Stimulated activated CD8-positive, alpha-beta memory T cell treated with anti-CD3 and anti-CD28 coated beads, Interleukin-4, amount 100 ng/mL, for 1 hour (primary cell): ENCODE measurements at places on chromosomes 5 and 9.

DNA sequence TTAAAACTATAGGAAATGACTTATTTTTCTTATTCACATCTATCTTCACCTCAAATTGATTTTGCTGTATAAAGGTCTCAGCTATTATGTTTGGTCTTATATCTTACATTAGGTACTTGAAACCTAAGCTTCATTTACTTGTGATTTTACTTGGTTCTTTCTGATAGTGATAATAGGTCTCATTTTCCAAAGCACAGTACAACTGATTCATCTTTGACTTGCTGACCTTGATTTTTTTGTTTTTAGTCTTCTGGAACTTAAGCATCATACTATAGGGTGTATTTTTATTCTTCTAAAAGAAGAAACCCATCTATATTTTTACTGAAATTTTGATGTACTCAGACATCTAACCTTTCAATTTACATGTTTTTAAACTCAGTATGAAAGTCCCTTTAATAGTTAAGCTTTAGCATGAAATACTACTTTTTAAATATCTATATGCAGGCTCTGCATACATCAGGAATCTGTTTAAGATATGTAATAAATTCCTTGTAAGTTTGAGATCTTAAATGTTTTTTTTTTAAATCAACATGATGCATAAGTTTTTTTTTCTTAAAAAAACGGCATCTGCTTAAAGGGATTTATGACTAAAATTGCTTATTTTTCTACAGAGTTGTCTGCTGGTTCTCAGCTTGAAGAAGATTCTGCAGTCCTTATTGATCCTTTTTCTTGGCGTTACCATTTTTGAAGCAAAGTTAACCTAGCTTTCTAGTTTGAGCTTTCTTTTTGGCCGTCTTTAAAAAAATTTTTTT is 13.3 kb downstream of the MATR3 start:
- DNase-seq: no peak

- DNase-seq: no peak
Observed at GRCh38 chr5:80182809-80183580, 72.9 kb downstream of the SERINC5 start.

DNA sequence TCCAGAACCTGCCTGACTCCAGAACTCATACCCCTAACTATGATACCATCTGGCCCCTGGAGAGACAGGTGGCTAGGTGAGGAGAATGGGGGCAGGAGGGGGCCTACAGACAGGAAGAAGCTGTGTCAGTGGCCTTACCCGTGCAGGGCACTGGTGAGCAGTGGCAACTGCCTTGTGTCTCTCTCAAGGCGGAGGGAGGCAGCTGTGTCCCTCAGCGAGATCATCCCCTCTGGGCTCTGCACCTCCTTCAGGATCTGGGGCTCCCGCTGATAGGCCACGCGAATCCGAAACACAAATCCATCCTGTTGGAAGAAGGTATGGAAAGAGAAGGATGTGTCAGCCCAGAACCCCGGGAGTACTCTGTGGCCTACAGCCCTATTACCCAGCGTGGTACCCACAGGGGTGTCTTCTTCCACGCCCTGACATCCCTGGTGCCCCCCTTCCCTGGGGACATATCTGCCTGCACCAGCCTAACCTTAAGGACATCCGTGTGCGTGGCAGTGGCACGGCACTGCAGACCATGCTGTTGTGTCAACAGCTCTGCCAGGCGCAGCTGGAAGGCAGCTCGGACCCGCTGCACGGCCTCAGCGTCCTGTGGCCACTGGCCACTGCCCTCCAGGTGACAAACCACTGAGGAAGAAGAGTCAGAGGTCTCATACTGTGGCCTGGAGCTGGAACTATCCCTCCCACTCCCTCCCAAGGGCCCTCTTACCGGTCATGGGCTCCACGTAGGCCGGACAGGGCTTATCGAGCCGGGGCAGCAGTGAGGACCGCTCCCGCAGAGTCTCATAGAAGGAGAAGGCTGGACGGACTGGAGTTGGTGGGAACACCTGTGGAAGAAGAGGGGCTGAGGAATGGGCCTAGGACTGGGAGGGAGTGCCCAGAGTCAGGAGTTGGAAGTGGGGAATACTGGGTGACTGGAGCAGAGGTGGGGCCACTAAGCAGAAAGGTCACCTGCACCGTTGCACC is 7.8 kb downstream of the NOL6 start:
- DNase-seq: no peak

DNA sequence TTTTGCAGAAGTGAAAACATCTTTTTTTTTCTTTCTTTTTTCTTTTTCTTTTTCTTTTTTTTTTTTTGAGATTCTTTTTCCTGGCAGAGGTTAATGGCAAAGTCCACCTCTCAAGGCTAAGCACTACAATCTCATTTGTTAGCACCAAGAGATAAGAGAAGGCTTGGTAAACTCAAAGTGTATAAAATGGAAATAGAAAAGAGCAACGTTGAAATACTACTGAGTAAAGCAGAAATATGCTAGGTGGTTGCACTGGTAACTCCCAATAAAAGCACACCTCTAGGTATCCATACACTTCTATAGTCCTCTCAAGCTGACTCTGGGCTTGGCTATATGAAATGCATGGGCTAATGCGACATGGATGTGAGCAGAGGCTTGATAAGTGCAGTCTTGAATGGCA is 188.9 kb downstream of the RAB3C start:
- DNase-seq: no peak

- DNase-seq: no peak
Observed at GRCh38 chr5:83364312-83365299, 106.9 kb upstream of the VCAN start.

- DNase-seq: no peak
Observed at GRCh38 chr5:113425909-113426308, 8.9 kb downstream of the TSSK1B start.

DNA sequence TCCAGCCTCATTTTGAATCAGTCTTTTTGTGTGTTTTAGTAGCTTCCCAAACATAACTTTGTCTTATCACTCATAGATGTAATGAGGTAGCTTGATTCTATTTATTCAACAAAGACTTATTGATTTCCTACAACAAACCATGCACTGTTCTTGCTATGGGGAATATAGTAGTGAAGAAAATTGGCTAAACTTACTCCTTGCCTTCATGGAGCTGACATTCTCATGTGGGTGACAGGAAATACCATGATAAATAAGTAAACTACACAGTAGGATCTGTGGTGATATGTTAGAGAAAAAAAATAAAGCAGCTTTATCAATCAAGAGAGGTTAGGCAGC is 255.7 kb upstream of the TNC start:
- DNase-seq: no peak

DNA sequence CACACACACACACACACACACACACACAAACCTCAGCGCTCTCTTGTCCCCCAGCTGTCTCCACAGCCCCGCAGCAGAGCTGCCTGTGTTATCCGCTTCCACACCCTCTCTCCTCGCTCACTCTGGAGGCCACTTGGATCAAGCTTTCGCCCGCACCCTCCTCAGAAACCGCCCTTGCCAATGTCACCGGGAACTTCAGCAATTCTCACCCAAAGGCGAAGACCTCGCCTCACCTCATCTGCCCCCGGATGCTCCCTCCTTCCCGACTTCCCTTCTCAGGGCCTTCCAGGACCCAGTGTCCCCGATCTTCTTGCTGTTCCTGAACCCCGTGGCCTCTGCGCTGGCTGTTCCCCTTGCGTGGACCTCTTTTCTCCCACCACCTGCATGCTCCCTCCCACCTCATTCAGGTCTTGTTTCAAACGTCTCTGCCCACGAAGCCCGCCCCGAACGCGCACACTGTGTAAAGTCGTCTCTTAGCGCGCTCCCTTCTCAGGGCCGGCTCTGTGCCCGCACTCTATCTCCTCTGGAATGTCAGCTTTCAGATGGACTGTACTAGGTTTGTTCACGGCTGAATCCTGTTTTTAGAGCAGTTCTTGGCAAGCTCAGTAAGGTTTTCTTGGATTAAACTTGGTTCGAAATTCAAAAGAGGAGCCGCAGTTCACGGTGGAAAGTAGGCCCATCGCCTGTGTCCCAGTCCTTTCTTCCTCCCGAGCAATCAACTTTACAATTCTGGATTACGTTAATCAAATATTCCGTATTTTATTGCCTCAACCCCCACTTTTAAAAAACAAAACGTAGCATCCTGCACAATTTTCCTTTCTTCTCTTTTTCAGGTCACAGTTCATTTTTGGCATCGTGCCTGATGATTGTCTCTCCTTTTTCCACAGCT is 1.0 kb upstream of the TRIM7 start:
- DNase-seq: no peak

- DNase-seq: no peak
Observed at GRCh38 chr5:13771011-13771571, 173.4 kb downstream of the DNAH5 start.

GRCh38 chr9:38313421-38313820 is 79.1 kb upstream of the ALDH1B1 start:
- no peak for DNase-seq

DNA sequence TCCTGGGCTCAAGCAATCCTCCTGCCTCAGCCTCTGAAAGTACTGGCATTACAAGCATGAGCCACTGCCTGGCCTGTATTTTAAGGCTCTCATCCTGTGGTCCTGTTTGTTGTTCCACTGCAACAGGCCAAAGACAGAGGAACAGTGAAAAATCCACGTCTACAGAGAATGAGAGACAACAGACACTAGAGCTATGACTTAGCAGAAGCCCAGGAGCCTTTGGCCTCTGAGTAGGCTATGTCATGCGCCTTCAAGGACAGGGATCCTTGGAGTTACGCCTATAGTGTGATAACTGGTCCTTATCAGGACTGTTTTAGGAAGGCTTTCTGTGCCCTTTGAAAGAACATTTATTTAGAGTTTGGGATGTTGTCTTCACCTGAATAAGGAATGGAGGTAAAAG is 10.5 kb downstream of the POC5 start:
- no peak for DNase-seq

GRCh38 chr9:95627802-95628201 is 111.0 kb upstream of the PTCH1 start:
- no peak for DNase-seq

DNA sequence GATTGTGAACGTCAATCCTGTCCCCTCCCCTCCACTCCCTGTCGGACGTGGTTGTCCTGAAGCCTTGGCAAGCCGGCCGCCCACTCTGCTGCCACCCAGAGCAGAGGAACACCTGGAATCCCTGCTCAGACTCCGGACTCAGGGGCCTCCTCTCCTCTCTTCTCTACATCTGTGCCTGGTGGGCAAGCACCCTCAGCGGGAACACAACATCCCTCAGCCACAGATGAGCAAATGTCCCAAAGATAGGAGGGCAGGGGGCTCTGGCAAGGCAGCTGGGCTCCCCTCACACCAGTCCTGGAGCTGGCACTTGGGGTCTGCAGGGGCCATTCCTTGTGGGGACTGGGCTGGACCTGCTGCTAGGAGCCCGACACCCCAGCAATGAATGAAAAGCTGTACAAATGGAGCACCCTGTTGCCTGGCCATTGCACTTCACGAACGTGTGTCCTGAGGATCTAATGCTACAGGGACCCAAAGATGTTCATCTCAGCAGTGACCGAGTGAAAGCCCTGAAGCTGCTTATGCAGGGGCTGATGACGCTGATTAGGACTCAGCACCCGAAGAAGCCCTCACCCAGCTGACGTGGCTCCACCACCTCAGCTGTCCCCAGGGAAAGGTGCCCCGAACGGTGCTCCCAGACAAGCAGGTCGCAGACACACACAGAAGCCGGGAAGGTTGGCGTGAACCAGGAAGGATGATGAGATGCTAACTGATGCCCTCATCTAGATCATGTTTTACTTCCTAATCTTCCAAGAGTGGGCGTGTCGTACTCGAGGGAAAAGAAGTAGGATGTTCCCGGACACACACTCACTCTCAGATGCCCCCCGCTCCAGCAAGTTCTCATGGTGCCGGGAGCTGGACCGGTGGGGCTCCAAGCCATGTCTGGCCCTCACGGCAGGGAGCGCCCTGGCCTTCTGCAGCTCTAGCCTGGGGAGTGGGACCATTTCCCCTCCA is 177.0 kb upstream of the PPP1R26 start:
- DNase-seq: no peak

DNA sequence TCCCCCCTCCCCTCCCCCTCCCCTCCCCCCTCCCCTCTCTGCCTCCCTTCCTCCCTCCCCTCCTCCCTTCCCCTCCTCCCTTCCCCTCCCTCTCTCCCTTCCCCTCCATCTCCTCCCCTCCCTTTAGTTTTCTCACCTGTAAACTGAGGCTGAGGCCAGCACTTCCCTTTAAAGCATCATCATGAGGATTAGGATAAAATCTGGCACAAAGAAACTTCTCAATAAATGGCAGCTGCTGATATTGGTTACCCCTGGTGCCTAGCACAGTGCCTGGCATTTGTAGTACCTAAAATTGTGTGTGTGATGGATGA is 41.9 kb downstream of the RAI14 start:
- DNase-seq: no peak

DNA sequence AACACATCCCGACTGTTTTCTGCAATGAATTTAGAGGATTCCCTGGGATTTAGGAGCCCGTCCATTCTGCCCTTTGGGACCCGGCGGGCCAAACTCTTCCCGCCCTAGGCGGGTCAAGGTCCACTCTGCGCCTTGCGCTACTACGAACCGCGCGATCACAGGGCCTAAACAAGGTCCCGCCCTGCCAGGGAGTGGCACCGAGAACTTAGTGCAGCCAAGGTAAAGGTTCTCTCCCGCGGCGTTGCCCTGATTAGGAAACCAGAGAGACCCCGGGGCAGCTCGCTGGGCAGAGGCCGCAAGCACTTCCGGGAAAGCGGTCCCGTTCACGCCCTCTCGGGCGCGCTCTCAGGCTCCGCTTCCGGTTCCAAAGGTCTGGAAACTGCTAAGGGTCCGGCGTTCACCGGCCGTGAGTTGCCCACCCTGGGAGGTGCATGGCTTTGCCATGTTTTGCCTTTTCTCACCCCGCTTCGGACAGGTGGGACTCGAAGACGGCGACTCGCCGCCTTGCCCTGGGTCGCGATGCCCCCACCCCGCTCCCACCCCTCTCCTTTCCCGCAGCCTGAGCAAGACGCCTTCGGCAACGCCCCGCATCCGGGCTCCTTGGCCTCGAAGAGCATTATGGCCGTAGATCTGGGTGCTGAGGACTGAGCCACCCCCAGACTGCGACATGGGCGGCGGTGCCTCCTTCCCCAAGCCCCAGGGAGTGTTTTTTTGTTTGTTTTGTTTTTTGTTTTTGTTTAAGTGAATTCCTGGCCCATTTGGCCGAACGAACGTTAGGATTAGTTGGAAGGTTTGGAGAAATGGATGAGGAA is 23.4 kb downstream of the HNRNPK start:
- no peak for DNase-seq

DNA sequence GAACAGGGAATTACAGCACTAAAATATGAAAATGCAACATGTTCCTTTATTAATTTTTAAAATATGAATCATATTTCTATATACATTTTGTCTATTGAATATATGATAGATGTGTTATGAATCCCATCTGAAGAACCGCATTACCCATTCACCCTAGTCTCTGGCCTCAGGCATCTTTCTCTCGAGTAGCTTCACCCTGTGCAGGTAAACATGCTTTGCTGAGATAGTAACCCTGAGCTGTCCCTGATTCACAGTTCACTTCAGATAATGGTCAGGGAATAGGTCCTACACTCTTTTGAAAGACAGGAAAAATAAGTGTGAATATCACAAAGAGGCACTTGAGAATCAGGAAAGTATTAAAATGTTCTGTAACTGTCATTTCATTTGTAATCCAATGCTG is 766.8 kb downstream of the IRX1 start:
- no peak for DNase-seq

GRCh38 chr5:43685252-43685950 is 82.4 kb downstream of the NNT start:
- no peak for DNase-seq

- DNase-seq: no peak
Observed at GRCh38 chr9:86281593-86282076, 703 bp downstream of the ISCA1 start.
